NCI-H1417 treated with DMSO at 0.1 percent for 48 hours (cell line): ENCODE measurements at places on chromosomes 12 and 14.

DNA sequence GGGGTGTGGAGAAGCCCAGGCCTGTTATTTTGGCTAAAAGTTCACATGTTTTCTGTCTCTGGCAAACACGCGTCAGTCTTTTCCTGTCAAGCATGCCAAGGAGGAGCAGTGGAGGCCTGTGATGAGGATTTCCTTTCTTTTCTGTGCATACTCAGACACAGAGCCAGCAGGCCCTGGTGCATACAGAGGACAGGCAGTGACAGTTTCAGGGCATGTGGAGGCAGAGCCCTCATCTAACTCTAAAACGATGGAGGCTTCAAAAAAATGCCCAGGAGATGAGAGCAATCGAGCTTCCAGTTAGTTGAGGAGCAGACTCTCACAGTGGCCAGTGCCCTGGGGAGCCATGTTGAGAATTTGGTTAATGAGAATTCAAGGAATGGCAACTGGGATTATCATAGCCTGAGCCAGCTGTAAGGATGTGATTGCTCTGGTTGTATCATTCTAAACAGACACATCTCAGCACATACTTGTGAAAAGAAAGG is 66.5 kb downstream of the TRAFD1 start:
- no peak for DNase-seq

GRCh38 chr14:98919434-98919833 is 352.6 kb downstream of the BCL11B start:
- no peak for DNase-seq

- no peak for DNase-seq
These were observed 525.8 kb downstream of the FSCB start for GRCh38 chr14:43981135-43981768.

DNA sequence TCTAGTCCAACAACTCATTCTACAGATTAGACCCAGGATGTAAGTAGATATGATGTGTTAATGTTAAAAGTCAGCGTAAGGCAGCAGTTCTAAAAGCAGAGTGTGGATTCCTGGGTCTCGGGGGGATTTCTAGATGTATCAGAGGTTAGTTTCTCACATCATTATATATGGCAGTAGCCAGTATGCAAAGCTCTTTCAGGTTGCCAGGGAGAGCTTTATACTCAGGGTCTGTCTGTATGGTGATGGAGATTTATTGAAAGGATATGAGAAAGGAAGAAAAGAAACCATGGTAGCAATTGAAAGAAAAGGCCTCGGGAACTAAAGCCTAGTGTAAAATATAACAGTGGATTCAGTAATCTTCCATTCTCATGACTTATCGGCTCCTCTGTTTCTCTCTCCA is 26.2 kb upstream of the PAWR start:
- no peak for DNase-seq

DNA sequence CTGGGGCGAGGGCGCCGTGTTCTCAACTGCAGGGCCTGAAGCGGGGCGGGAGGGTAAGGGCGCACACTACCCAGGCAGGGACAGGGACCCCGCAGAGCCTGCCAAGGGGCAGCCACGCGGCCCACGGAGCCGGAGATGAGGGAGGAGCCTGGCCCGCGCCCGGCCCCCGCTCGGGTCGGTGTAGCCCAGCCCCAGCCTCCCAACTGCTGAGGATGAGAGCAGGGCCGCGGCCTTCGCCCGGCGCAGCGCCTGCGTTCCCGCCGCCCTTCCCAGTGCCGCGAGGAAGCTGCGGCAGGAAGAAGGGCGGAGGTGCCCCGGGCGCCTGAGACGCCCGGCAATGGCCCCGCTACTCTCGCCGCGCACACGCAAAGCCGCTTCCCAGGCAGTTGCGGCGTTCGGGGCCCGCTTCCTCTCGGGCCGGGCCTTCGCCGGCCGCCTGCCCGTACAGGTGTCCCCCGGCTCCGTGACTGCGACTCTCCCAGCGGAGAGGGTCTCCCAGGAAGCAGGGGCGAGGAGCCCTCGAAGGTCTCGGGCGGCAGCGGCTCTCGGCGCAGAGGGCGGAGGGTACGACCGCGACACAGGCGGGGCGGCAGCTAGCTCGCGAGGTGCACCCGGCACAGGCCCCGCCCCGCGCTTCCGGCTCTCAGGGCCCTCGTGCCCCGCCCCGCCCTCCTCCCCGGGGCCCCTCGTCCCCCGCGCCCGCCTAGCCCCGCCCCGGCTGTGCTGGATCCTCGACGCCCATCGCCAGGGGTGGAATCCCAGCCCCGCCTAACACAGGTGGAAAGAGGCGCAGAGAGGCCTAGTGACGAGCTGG is 24.8 kb upstream of the YY1 start:
- peak; percentile 79 for DNase-seq

- DNase-seq, result no peak
These were observed 14.7 kb downstream of the RITA1 start for GRCh38 chr12:113200021-113200797.

GRCh38 chr12:52792185-52793029 is 3.5 kb downstream of the KRT3 start:
- no peak for DNase-seq

- DNase-seq, result no peak
These were observed 18.2 kb upstream of the CACNA2D4 start for GRCh38 chr12:1936406-1937320.
